T-helper 2 cell (primary cell): ENCODE measurements at places on chromosomes 5 and 9.

DNA sequence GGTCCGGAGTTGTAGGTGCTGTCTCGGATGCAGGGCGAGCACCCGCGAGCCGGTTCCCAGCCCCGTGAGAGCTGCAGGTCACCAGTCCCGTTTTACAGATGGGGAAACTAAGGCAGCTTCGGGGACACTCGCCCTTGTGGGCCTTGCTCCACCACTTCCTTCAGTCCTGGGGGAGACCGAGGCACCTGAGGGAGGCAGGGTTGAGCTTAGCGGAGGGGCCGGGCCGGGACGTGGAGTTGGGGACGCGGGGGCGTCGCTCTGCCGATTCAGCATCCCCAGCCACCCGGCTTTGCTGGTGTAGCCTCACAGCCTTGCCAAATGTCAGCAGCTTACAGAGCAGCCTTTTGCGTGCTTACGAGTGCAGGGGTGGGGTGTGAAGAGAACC, 530 bp downstream of the BBLN start:
- no peak for DNase-seq

DNA sequence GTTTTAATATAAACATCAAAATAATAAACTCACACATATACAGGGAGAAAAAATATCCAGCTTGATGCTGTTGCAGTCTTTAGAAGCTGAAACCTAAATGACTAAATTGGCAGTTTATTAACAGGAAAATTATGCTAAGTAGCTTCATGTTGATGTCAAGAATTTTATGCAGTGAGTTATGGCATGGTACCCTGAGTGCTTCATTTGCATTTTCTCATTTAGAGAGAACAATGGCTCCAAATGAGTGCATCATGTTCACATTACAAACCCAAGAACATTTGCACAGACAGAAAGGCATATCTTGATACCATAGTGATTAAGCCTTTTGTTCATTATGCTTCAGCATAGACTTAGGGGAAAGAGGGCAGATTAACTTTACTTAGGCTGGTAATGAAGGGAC, 102.9 kb upstream of the FSTL4 start:
- DNase-seq: no peak

GRCh38 chr5:1873243-1873959, 9.3 kb downstream of the IRX4 start:
- no peak for DNase-seq

DNA sequence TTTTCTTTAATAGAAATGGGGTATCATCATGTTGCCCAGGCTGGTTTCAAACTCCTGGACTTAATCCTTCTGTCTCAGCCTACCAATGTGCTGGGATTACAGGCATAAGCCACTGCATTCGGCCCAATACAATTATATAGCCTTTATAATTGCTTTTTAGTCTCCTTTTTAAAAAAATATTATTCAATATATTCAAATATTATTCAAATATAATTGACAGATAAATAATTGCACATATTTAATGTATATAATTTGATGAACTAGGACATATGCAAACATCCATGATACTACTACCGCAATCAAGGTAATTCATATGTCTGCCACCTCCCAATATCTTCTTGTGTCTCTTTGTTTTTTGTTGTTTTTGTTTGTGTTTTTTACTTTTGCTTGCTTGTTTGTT, 894.2 kb upstream of the PTPRD start:
- DNase-seq: no peak

GRCh38 chr5:170290498-170290897, 7.1 kb downstream of the LCP2 start:
- no peak for DNase-seq

DNA sequence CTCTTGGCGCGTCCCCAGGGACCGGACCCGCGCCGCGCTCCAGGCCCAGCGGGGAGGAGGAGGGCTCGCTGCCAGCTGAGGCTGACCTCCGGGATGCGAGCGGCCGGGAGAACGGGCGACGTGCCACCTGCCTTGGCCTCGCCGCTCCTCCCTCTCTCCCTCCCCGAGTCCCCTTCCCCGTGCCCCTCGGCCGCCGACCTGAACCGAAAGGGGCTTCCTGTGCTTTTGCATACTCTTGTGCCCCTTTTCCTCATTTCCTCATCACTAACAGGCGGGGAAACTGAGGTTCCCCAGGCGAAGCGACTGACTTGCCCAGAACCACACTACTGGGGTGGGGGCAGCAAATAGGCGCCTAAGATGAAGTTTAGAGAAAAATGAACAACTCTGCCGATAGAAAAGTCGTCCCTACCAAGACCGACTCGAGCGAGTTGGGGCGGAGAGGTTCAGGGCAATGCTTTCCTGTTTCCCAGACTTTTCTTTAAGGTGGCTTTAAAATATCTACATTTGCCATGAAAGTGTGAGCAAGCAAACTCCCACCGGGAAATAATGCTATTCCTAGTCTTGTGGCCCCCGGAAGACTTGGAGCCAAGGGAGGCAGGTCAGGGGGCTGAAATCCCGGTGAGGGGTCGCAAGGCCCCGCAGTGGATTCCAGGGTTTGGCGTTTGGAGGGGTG, 580 bp upstream of the DUSP1 start:
- DNase-seq: no peak

DNA sequence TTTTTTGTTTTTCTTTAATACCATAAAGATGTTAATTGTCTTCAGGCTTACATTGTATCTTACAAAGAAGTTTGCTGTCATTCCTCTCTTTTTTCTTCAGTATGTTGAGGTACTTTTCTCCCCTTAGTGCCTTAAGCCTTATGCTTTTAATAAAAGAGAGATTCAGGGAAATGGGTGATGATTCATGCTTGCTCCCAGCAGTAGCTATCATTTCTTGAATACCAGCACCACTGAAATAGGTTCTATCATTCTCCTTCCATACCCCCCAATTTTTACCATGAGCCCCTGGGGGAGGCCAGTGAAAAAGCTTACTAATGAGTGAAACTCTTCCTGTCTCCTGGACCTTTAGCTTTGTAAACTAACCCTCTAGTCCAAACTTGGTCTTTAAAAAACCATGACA, 165.0 kb downstream of the FBXL7 start:
- DNase-seq: no peak

DNA sequence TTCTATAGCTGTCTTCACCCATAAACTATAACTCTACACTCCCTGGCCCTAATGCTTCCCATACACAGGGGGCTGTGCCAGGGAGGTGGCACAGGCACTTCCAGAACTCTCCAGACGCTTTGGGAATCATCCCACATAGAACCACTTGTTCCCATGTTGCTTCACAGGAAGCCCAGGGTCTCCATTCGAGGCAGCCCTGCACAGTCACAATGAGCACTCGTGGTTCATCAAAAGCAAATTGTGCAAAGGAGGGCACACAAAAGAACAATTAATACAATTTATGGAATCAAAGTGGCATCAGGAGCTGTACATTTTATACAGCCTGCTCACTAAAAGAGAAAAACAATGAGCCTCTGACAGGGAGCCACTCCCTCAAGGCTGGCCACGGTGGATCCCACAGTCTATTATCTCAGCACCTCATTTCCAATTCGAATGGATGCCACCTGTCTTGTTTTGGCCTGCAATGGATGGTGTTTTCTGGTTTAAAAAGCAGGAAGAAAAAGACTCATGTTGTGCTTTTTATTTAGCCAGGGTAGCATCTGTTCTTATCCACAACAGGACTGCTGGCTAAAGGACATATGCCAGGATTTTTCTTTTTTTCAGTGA, 354.8 kb downstream of the ENC1 start:
- DNase-seq: no peak

GRCh38 chr9:136527721-136528710, 17.8 kb downstream of the NOTCH1 start:
- DNase-seq: no peak

DNA sequence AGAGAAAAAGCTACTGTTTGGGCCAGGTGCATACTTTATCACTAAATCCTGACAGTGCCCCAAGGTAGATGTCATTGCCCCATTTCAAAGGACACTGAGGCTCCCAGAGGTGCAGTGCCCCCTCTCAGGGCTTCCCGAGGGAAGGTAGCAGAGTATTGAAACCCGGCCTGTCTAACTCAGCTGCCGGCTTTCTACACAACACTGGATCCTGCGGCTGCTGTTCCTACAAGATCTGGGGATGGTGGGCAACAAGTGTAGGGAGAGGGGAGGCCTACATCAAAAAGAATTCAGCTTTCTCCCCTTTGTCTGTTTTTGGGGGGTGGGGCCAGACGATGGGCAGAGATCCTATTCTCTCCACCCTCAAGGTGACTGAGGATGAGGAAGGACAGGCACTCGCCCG, 200.8 kb downstream of the DAB2IP start:
- no peak for DNase-seq

GRCh38 chr5:8908055-8908683, 637.7 kb downstream of the SEMA5A start:
- no peak for DNase-seq

DNA sequence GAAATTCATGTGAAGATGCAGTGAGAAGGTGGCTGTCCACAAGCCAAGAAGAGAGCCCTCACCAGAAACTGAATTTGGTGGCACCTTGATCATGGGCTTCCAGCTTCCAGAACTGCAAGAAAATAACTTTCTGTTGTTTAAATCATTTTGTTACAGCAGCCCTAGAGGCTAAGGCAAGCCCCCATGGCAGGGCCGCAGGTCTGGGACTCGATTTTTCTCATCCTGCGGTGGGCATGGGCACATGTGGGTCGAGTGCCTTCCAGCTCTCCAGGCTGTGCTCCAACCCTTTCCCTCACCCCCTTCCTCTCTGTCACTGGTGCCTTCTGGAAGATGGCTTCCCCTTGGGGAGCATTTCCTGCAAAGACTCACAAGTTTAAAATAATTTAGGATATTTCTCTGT, 40.7 kb downstream of the AHRR start:
- DNase-seq: no peak

DNA sequence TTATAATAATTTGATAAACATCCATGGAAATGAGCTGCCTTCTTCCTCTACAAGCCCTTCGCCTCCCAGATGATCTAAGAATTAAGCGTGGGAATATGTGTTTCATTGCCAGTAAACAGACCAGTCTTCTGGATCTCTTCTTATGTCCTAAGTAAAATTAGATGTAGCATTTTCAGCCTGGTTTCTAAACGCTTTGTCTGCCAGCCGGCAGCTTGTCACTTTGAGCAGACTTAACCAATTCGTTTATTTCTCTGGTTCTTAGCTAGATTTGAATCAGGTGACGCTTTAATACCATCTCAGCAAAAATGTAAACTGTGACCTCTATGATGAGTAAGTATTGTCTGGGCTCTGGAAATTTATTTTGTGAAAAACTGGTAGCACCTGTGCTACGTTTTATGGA, 380.6 kb upstream of the NUDT12 start:
- no peak for DNase-seq

DNA sequence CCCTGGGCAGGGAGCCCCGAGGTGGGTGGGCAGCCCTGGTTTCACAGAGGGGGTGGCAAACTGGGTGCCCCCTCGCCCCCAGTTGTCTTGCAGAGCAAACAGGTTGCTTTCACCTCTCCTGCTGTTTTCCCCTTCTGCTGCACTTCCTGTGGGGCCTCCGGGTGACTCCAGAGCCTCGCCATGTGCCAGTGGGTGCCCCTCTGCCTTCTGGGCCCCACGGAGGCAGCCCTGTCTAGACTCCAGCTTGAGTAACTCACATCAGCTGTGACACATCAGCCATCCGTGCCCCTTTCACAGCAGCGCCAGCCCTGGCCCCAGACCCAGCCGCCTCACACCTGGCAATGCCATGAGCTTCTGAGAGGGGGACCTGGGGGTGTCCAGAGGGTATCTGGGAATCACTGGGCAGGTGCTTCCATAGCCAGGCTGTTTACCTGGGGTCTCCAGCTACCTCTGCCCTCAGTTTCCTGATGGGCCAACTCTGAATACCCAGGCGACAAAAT, 36.9 kb downstream of the ADAMTSL2 start:
- DNase-seq: no peak

GRCh38 chr5:66223637-66224036, 79.5 kb downstream of the SREK1 start:
- peak; percentile 11 for DNase-seq

GRCh38 chr5:77437194-77437593, 54.9 kb downstream of the WDR41 start:
- DNase-seq: no peak

- DNase-seq: no peak
These were observed 20.9 kb downstream of the ERGIC1 start for GRCh38 chr5:172854971-172855370.

- DNase-seq: no peak
These were observed 2.0 kb downstream of the PITX1 start for GRCh38 chr5:135031813-135032694.

DNA sequence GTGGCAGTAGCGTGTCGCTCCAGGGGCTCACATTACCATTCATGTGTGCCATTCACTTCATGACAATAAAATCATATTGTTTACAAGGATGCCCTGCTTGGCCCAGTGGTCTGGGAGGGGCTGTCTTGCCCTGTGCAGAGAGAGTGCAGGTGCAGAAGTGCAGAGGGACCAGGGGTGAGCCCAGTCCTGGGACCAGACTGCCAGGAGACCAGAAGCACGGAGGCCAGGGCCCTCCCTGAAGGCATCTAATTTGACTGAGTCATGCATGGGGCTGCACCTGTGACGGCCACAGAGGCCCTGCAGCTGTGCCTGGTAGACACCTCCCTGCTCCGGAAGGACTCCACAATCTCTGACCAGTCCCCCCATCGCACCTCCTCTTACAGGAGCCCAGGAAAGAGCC, 164.4 kb upstream of the FOXD4L5 start:
- DNase-seq: no peak

DNA sequence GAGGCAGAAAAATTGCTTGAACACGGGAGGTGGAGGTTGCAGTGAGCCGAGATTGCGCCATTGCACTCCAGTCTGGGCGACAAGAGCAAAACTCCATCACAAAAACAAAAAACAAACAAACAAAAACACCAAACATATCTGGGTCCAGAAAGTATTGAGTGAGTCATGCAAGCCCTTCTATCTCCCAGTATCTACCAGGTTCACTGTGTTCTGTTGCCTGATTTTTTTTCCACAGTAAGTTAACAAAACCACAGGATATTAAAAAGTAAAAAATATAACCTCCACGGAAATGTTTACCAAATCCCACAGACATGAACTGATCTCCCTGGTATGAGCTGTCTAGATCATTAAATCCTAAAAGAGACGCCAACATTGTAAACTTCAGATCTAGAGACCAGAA, 94.4 kb downstream of the ANKH start:
- no peak for DNase-seq

DNA sequence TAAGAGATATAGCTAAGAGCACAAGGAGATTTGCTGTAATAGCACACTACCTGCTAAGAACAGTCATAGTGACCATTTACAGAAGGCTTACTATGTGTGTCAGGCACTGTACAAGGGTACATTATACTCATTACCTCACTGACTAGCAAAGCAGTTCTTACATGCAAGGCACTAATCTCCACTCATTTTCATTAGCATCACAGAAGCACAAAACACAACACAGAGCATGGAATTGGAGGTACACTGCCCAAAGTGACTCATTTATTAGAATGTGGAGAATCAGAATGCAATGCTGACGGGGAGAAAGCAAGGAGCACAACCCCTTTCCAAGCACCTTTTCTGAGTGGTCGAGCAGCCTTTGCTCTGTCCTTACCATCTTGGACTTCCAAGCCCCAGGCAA, 169.7 kb downstream of the ENTREP1 start:
- DNase-seq: no peak

- DNase-seq: no peak
These were observed 1.0 kb upstream of the MINAR2 start for GRCh38 chr5:129746876-129747275.
